Kidney tubule cell (primary cell): ENCODE measurements at places on chromosomes 5 and 9.

DNA sequence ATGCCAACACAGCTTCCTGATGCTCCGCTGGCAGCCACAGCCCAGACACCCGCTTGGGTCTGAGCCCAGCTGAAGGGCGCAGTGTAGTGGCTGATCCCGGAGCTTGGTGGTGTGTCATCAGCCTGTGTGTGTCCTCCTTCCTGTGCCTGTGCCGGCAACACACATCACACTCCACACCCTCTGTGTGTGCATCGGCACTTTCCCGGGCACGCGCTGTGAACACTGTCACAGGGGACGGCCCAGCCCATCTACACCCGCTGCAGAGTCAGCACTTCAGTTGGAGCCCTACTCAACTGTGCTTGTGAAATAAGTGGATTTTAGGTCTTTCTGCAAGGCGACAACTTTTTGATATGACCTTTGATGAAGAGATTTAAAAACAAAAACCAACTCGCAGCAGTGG, 189.4 kb downstream of the IRX2 start:
- DNase-seq: no peak

- DNase-seq: no peak
These were observed 96.0 kb upstream of the PAM start for GRCh38 chr5:102659151-102659550.

DNA sequence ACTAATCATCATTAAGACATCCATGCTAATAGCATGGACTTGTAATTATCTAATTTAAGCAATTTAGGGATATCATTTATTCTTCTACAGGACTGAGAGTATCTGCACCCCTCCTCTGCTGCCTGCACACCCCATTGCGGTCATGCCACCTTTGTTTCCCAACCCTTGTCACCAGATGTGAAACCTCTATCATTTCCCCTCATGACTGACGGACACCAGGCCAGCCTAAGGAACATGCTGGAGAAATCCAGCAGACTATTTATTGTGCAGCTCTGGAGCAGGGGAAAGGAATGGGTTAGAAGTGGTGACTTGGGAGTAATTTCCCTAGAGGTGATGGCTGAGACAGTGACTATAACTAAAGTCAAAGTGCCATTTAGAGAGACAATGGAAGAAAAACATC, 40.7 kb downstream of the UGCG start:
- no peak for DNase-seq

DNA sequence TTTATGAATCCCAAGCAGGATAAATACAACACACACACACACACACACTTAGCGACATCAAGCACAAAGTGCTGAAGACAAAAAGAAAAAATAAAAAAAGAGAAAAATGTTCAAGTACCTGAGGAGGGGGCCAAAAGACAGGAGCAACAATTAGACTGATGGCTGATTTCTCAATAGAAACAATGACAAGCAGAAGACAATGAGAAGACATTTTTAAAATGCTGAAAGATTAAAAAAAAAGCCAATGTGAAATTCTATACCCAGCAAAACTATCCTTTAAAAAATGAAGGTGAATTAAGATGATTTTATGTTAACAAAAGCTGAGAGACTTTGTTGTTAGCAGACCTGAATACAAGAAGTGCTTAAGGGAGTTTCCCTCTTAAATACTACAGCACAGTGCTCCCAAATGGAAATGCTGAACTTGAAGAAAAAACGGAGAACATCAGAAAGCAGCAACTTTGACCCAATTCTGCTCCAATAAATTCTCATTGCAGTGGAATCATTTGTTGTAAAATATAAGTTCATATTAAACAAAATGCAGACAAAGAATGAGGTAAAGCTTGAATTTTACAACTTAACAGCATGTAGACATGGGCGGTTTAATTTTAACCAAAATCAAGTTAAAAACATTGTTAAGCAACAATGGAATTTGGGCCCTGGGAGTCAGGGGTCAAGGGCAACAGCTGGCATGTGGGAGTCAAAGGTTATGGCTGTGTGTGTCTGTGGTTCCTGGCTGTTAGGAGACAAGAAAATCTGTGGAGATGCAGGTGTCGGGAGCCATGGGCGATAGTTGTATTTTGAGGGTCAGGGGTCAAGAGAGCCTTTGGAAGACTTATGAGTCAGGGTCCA, 776 bp upstream of the RANBP17 start:
- DNase-seq: no peak

- no peak for DNase-seq
These were observed 55.0 kb upstream of the CDH12 start for GRCh38 chr5:22908129-22908528.

DNA sequence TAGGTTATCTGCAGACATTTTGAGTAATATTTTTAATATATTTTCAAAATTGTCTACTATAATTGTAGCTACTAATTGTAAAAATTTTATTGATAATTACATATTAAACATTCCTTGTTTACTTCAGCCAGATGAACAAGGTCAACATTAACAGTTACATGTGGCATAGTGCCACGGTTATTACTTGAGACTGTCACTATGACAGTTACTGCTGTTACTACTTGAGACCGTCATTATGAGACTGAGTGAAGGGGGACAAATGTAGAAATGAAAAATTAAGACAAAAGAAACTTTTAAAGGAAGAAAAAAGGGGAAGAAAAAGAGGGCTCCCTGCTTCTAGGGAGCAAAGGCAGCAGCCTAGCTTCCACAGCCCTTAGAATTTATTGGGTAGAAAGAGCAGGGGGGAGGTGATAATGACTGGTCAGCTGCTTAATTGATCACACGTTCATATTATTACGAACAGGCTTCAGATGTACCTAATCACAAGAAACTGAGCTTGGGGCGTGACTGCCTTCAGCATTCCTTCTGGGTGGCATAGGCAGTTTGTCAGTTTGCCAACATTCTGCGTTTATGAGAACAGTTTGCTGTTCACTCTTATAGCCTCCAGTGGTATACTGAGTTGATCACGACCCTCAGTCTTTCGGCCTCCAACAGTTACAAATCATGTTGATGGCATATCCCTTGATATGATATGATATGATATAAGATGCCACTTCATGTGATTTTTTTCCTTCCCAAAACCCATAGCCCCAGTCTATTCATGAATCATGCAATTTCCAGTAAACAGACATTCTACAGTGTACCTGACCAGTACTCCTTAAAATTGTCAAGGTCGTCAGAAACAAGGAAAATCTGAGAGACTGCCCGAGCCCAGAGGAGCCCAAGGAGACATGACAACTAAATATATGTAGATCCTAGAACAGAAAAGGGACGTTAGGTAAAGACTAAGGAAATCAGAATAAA, 13.1 kb downstream of the MARCHF6 start:
- DNase-seq: peak; percentile 83

GRCh38 chr9:123251741-123252140, 16.6 kb downstream of the STRBP start:
- no peak for DNase-seq

GRCh38 chr5:163269624-163270023, 167.8 kb upstream of the CCNG1 start:
- no peak for DNase-seq

DNA sequence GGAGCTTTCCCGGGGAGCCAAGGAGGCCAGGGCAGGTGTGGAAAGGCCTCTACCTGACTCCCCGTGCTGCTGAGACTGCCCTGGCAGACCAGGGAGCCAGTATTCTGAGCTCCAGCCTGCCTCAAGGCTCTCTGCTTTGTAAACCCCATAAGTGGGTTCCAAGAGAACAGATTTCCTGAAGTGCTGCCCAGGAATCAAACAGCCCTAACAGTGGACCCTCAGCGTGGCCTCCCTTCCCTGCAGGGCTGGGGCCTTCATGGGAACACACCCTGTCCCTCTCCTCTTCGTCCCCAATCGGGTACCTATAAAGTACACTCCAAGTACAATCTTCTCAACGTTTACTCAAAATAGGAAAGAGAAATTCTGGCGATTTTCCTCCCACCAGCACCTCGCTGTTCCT, 252.5 kb downstream of the FSTL4 start:
- no peak for DNase-seq

GRCh38 chr5:150394131-150394530, 18.6 kb downstream of the CD74 start:
- peak; percentile 45 for DNase-seq

DNA sequence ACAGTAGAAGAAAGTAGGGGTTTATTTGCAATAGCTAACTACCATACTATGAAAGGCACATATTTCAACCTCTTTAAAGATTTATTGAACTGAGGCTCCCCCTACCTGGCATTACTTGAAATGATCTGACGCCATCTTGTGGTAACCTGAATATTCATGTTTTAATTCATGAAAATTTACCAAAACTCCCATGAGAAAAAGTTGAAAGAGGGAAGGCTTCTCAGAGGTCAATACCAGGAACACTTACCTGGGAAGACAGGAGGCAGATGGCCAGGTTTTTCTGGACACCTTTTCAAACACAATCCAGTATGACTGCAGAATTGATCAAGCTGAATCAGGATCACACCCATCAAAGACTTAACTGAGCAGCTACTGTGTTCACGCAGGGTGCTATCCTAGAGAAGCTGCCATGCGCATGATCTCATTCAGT, 9.4 kb downstream of the PRELID2 start:
- peak; percentile 59 for DNase-seq

GRCh38 chr5:135944967-135945560, 9.7 kb downstream of the LECT2 start:
- DNase-seq: peak; percentile 80

GRCh38 chr5:165527577-165527976, 2022.2 kb downstream of the MAT2B start:
- no peak for DNase-seq

- DNase-seq: no peak
These were observed 422.7 kb upstream of the GRAMD2B start for GRCh38 chr5:126000507-126000906.

DNA sequence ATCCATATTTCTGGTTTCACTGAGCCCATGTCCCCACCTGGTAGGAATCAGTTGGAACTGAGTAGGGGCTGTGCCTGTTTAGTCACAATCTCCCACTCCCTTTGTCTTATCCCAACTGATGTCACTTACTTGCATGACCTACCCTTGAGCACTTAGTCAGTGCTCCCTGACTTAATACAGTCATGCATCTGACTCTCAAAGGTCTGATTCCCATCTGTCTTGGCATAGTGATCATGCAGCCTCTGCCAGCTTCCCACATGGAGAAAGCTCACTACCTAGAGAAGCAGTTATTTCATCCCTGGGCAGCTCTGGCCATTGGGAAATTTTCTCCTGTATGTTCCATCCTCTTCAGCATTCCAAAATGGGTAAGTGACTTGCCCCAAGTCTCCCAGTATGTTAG, 24.8 kb downstream of the ABLIM3 start:
- DNase-seq: peak; percentile 80

DNA sequence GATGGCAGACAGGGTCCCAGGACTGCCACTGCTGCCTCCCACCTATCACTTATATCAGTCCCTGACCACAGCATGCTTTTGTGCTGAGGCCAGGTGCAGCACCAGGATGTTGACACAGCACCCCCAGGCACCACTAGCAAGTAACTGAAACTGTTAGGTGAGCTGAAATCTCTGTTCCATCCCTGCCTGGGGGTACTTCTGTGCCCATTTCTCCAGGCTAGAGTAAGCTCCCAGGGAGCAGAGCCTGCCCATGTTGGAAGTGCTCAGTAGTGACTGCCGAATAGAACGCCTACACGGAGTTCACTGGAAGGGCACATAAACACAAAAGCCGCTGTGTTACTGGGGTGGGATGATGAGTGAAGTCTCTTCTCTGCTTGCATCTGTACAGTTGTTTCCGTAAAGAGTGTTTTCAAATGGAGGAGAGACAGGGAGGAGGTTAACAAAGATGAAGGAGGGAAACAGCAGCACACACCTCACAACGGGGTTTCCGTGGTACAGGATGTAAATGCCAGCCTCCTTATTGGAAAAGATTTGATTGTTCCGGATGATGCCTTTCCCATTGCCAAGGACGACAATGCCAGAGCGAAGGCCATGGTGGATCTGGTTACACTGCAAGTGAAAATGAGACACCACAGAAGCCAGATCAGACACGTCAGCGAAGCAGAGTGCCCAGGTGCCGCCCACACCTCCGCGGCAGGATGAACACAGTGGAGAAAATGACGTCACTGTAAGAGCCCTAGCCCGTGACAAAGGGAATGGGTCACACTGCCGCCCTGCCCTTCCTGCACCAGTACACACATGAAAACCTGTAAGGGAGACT, 43.1 kb downstream of the POLR1E start:
- DNase-seq: peak; percentile 46

DNA sequence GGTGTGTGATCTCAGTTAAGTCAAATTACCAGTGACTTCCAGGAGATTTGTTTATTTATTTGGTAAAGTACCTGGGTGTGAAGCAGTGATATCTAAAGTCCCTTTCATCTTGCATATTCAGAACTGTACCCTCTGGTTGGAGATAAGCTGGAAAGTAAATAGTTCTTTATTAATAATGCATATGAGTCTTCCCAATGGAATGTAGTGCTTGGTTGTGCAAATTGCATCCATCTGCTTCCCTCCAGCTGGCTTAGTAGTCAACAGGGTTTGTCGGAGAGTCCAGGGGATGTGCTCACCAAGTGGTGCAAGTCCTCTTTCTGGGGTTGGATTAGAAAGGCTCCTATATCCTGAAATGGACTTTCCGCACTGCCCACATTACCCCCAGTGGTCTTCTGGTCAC, 42.0 kb downstream of the TRPM3 start:
- no peak for DNase-seq

DNA sequence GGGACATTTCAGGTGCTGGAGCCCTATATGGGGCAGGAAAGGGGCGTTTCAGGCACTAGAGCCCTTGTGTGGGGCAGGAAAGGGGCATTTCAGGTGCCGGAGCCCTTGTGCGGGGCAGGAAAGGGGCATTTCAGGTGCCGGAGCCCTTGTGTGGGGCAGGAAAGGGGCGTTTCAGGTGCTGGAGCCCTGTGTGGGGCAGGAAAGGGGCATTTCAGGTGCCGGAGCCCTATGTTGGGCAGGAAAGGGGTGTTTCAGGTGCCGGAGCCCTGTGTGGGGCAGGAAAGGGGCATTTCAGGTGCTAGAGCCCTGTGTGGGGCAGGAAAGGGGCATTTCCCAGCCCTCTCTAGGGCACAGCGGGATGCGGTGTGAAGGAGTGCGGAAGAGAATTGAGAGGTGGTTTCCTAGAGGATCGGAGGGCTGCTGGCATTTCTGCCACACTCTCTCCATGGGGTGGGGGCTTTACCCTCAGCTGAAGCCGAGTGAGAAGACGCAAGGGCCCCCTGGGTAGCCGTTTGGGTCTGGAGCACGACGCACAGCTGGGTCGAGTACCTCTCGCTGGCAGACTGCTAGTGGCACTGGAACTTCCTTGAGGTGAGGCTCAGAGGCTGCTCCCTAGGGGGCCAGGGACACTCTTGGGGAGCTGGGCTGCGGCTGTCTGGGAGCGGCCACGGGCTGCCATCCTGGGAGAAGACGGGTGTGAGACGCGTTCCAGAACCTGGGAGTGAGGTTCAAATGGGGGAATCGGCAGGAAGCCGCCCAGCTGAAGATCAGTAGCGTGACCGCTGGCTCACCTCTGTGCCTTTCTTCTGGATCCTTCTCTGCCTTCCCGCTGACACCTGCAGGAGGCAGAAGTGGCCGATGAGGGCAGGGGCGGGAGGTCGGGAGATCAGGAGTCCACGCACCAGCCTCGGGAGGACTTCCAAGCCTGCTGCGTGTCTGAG, 122.6 kb upstream of the IRX4 start:
- no peak for DNase-seq

GRCh38 chr5:44619875-44620610, 188.7 kb upstream of the MRPS30 start:
- no peak for DNase-seq

- no peak for DNase-seq
These were observed 93.2 kb upstream of the ADAMTS16 start for GRCh38 chr5:5046680-5047502.

- no peak for DNase-seq
These were observed 1.7 kb downstream of the GFI1B start for GRCh38 chr9:132980157-132980556.

- no peak for DNase-seq
These were observed 256.8 kb upstream of the ADAMTS16 start for GRCh38 chr5:4883360-4883759.

- no peak for DNase-seq
These were observed 219.2 kb downstream of the ENC1 start for GRCh38 chr5:74421377-74421776.
